Stimulated activated CD4-positive, alpha-beta T cell treated with anti-CD3 and anti-CD28 coated beads, Interleukin-4, amount 100 ng/mL, for 48 hours (primary cell): ENCODE measurements at places on chromosomes 4 and X.

- DNase-seq: no peak
These were observed 53.4 kb downstream of the GRXCR1 start for GRCh38 chr4:42945874-42946273.

DNA sequence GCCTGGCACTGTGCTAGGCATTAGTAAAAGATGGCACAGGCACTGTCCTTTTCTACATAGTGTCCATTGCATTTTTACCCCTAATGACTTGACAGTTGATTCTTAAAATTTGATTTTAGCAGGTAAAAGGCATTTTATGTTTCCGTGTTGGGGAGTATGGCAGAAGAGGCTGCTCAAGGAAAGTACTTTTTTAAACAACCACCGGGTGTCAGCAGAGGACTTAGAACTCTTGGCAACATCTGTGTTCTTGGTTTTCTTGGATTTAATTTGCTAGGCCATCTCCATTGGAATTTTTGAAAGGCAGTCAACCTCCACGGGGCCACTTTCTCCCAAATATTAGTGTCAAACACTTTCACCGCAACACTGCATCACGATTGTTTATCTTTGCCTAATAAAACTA is 102.9 kb downstream of the TSPAN7 start:
- DNase-seq: no peak

DNA sequence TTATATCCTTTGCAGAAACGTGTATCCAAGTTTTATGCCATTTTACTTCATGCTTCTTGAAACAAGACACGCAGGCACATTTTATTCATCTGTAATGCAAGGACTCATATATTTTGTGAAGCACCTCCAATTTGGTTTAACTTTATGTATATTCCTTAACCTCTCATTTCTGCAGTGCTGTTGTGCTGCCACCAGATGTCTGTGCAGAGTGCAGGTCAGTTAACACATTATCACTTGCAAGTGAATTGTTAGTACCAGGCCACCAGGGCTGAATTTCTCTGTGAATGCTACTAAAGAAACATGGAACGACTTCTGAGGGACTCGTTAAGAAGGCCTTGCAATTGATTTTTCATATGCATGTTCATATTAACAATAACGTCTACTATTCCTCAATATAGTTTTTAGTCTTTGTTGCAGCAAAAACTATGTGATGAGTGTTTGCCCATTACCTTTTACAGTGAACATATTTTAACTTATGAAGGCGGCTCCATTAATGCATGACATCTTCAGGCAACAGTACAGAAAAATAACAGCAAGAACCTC is 770.3 kb downstream of the NLGN4X start:
- no peak for DNase-seq

DNA sequence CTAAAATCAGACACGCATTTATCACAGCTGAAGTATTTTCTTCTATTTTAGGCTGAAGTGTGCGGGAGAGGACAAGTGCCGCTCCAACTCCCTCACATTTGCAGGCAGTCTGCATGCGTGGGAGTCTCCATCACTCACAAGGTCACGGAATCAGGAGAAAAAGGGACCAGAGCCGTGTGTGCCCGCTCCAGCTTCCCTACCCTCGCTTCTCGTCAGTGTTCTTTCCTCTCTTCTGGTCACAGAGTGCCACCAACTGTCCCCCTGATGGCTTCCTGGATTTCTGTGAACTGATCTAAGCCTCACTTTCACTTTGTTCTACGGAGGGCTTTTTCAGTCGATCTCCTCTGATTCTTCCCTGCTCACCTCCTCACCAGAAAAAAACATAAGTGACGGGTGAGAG is 407.4 kb upstream of the AADAT start:
- no peak for DNase-seq

DNA sequence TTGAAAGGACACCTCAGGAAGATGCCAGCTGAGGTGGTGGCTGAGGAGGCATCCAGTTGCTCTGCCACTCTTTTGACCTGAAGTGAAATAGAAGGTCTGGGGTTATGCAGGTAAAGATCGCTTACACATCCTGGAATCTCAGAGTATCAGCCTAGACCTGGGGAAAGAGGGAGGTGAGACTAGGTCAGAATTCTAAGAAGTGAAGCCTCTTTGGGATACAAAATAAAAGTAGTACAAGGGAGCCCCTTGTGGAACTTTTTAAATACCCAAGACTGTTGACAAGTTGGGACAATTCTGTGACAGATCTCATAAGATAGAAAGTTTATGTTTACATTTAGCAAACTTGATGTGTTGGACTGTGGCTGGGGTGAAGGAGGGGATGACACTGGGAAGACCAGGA is 263.1 kb downstream of the SPRY1 start:
- DNase-seq: no peak

DNA sequence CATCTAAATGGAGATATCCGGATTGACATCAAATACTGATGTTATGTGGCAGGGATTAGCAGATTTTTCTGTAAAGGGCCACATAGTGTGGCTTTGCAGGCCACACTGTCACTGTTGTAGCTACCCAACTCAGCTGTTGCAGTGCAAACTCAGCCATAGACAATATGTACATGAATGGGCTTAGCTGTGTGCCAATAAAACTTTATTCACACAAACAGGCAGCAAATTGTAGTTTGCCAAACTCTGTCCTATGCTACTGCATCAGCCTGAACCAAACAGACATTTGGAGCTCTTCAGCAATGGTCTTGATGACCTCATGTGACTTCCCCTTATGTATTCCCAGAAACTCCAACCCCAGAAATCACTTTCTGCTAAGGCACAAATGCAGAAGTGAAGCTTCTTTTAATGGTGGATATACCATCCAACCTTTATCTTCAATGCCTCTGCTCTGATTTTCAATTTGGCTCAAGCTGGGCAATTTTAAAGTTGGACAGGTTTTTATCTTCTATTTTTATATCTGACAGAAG is 18.4 kb upstream of the TRPC5OS start:
- DNase-seq: no peak

- no peak for DNase-seq
These were observed 731.8 kb downstream of the KCTD8 start for GRCh38 chr4:43716721-43717395.

- DNase-seq: no peak
These were observed 346.7 kb upstream of the SLIT2 start for GRCh38 chr4:19905024-19905423.

DNA sequence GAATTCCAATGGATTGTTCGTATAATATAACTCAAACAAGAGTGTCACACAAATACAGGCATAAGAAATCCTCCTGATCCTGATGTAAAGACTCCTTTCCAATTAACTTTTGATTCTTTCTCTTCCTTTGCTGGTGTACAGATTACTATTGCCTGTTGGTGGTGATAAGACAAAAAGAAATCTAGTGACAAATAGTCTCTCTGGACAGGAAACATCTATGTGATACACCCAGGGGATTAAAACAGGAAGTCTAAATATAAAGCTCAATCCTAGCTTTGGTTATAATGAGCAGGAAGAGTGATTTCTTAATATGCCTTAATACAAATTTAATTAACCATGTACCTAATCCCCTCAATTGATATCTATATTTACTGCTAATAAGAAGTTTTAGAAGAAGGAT is 45.1 kb downstream of the ARHGEF6 start:
- DNase-seq: no peak

GRCh38 chr4:41142376-41143310 is 71.7 kb downstream of the APBB2 start:
- no peak for DNase-seq

DNA sequence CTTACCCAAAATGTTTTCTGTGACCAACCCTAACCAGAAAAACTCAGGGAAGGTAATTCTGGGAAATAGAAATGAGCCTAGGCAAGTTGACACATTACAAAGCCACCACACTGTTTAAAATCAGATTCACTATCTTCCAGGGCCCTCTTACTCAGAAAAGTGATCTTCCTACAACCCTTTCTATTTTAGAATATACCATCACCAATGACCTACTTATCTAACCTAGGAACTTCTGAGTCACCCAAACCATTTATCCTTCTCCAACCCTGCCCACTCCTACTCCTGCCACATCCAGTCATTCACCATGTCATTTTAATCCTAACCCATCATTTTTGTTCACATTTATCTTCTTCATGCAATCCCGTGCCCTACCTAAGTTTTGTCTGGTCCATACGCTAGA is 89.9 kb downstream of the FTHL17 start:
- no peak for DNase-seq

GRCh38 chr4:106038012-106038411 is 142.7 kb downstream of the NPNT start:
- no peak for DNase-seq

DNA sequence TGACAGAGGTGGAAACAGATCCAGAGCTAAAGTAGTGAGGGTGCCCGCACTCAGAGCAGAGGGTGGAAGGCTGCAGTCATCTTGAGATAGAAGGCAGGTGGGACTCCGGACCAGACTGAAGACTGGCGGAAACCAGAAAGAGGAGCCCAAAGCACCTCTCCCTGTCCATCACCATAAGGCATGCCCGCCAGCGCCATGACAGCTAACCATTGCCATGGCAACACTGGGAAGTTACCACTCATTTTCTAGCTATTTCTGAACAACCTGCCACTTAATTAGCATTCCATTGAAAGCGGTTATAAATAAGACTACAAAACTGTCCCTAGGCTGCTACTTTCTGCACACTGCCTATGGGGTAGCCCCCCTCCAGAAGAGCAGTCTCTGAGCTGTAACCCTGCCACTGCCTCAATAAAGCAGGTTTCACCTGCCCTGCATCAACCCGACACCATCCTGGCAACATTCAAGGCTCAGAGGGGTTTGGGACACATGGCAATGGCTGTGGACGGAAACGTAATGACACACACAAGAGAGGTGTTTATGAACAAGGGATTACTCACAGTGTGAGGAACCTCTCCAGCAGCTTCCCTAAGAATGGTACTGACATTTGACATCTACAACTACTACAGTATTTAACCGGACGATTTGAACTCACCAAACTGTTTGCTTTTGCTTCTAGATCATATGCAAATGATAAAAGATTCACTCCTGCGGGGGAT is 27.8 kb upstream of the FGFBP2 start:
- DNase-seq: no peak

GRCh38 chr4:26724534-26724933 is 136.1 kb upstream of the STIM2 start:
- DNase-seq: no peak

- DNase-seq: no peak
These were observed 28.6 kb downstream of the TEX13A start for GRCh38 chrX:105191878-105192277.

DNA sequence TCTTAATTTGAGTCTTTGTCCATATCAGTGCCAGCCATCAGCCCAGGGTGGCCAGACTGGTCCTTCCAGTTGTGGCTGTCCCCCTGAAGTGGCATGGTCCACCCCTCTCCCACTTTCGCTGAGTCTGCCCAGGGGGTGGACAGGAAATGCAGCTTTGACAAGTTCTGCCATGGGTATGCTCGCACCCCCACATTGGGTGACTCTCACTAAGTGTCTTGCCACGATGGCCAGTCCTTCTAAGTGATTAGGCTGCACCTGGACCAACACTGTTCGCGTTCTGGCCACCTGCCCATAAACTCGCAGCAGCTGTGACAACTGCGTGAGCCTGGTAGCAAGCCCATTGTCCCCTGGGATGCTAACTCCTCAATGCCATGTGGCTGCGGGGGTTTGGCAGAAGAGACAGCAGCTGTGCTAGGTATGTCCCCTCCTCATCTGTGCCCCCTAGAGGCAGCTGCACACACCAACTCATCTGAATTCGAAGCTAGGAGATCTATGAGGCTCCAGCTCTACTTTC is 10.0 kb upstream of the LNX1 start:
- no peak for DNase-seq

GRCh38 chr4:95949136-95949765 is 109.4 kb downstream of the PDHA2 start:
- no peak for DNase-seq

DNA sequence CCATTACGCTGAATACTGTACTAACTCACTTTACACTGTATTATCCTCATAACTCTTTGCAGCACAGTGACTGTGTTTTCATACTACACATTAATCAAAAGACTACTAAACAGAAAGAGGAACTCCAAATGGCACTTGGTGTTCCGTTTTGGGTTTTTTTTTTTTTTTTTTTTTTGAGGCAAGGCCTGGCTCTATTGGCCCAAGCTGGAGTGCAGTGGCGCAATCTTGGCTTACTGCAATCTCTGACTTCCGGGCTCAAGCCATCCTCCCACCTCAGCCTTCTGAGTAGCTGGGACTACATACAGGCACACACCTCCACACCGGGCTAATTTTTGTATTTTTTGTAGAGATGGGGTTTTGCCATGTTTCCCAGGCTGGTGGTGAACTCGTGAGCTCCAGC is 10.7 kb downstream of the KLHL8 start:
- DNase-seq: no peak

GRCh38 chrX:47169273-47169672 is 24.3 kb downstream of the RBM10 start:
- no peak for DNase-seq

DNA sequence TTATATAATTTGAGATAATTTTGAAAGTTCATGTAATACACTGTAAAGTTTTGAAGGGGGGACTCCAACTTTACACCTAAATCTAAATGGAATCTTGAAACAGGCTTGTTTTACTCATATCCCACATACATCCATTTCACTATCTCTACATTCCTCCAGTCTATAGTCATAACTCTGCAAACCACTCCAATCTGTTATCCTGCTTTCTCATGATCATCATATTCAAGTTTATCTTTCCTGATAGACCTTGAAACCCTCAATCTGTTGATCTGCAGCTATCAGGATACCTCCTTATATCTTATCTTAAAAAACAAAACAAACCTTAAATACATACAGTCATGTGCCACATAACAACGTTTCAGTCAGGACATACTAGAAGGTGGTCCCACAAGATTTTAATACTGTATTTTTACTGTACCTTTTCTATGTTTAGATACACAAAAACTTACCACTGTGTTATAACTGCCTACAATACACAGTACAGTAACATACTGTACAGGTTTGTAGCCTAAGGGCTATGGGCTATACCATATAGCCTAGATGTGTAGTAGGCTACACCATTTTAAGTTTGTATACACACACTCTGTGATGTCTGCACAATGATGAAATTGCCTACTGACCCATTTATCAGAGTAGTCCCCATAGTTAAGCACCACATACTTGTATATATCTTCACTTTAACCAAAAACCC is 14.0 kb downstream of the CHIC2 start:
- no peak for DNase-seq
